ENCODE measurements at places on chromosomes 3 and 15.

DNA sequence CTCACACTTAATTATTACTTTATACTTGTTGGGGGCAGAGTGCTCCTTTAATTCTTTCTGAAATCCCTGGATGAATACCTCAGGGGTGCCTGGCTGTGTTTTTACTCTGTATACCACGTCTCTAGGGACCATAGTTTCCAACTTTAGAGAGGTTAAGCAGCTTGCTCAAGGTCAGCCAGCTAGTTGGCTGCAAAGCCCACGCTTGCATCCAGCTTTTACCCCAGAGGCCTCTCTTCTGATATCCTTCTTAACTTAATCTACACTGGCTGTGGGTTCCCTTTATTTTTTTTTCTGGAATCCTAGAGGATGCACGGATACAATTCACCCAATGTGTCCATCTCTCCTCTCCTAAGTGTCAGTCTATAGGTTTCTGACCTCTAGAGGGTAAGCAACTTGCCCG is 1.4 kb downstream of the PDZRN3 start:
- no peak for DNase-seq

- DNase-seq, result peak; percentile 70
These were observed 90.2 kb downstream of the TIGIT start for GRCh38 chr3:114383875-114384557.

DNA sequence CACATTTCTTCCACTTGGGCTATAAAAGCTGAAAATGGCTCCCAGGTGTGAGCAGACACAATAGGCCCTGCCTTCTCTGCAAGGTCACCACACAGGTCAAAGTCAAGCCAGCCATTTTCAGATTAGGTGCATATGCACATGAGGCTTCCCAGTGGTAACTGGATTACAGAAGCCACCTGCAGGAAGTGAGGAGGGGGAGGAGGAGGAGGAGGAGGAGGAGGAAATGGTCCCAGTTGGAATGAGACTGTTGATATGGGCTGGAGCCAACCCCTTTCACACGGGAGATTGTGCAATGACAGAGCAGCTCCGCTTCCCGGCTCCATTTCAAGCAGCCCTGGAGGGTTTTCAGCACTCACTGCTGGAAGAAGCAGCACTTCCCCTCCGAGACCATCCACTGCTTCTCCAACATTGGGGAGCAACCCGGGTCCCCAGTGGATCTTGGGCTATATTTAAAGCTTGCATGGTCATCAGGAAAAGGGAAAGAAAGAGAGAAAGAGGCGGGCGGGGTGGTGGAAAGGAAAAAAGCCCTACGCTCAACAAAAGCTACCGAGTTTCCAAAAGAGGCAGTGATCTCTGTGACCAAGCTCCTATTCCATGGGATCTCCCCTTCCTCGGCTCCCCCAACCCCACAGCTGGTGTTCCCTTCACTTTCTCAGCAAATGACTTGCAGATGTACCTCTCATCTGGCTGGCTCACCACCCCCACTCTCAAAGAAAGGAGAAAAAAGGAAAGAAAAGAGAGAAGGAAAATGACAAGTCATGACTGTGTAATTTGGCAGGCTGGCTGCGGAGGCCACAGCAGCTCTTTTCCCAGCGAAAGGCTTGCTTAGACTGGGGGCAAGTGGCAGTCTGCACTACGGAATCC is 58.3 kb downstream of the LRIG1 start:
- no peak for DNase-seq

DNA sequence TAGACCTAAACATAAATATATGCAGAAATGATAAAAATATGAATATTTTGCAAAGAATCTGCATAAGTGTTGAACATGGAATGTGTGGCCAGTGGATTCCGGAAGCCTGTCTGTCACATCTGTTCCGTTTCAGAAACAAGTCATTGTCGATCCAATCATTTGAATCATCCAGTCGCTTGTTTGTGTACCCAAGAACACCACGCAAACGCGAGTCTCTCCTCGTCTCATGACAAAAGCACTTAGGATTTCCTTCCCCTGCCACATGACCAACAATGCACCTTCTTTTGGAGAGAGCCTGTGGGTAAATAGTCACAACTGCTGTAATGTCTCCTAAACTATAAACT is 80.2 kb downstream of the FMN1 start:
- no peak for DNase-seq

- no peak for DNase-seq
These were observed 981.2 kb upstream of the CFAP20DC start for GRCh38 chr3:60030982-60031381.

GRCh38 chr15:97747342-97747741 is 213.2 kb upstream of the ARRDC4 start:
- DNase-seq, result no peak

- no peak for DNase-seq
These were observed 180.6 kb downstream of the LSAMP start for GRCh38 chr3:116264546-116265319.

- DNase-seq, result no peak
These were observed 50.4 kb downstream of the BOC start for GRCh38 chr3:113261626-113262303.

DNA sequence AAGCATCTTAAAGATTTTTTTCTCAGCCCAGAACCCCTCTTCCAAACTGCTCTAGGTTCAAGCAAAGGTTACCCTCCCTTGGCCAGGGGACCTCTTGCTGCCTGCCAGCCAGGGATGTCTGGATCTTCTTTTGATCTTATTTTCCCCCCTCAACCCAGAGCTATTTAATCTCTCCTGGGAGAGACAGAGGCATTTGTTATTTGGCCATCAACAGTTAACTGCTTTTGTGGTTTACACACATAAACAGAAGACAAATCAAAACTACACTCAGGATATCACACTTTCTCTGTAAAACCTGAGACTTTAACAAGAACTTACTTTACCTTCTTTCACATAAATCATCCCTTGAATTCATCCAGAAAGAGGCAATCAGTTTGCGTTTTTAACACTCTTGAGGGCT is 272.5 kb downstream of the THSD4 start:
- DNase-seq, result no peak

DNA sequence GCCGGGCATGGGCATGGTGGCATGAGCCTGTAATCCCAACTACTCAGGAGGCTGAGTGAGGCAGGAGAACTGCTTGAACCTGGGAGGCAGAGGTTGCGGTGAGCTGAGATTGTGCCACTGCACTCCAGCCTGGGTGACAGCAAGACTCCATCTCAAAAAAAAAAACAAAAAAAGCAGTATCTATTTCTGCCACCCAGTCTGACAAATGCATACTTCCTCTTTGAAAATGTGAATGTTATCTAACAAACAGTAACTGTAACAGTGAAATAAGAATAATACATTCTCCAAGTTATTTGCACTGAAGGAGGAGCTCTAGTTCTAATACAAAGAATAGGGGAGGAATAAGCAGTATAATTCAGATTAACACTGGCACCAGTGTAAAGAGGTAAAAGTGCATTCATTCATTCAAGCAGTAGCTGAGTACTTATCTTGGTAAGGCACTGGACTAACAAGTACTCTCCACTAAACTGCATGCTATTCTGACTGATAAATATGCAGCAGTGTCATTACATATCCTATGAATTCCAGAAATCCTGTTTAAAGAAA is 12.9 kb downstream of the VPS13C start:
- no peak for DNase-seq

DNA sequence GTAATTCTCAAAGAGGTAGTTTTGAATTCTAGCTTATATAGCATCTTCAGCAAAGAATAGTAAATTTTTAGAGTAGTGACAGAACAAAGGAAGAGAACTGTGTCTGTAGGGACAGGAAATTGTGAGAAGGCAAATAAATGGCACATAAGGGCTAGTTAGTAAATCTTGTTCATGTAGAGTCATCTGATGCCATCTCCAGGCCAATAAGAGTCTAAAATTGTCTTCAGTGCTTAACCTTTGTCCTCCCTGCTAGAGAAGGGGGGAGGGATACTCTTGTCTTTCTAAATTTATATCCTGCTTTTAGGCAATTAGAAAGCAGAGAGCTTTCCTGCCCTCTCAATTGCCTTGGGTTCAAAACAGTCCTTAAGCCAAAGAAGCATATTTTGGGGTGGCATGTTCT is 87.0 kb upstream of the DNAJC19 start:
- no peak for DNase-seq
